HFFc6 (cell line): ENCODE measurements at places on chromosomes 2 and 18. TPM values are rescaled to one million over a fixed set of nuclear protein-coding genes. Genes with fewer than 3 reads are reported as not detected.

DNA sequence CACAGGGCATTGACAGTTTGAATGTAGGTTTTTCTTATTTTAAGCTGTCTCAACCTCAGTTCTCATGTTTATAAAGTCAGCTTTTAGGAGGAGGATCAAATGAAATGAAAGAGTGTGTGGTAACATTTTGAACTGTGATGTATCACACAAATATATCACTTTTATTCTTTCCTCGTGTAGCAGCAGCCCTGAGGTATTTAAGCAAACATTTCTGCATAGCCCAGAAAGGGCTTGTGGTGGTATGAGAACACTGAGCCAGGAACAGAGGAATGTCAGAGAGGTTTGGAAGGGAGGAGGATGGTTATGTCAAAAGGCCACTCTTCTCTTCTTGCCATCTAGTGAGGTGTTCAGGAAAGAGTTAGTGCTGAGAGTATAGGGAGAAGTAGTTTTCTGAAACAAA, 150.2 kb downstream of the PARD3B start:
- H3K4me1 ChIP-seq, result peaks cover 31% of the 10 kb centered on the region
- peak; percentile 34 for DNase-seq
- H3K36me3 ChIP-seq, result no peaks in the 10 kb centered on the region; the same call in 1 of the 2 replicates

GRCh38 chr2:207123335-207123744, 42.4 kb downstream of the KLF7 start:
- H3K36me3 ChIP-seq, result peaks cover 49% of the 10 kb centered on the region
- H3K4me3 ChIP-seq, result no peak overlapping the region; the same call in 1 of the 2 replicates
- DNase-seq, result no peak
- H3K27me3 ChIP-seq, result peaks cover 11% of the 10 kb centered on the region

- H3K27me3 ChIP-seq, result no peaks in the 10 kb centered on the region
- H3K4me1 ChIP-seq, result peaks cover 17% of the 10 kb centered on the region
- no peaks in the 10 kb centered on the region for H3K36me3 ChIP-seq
Observed at GRCh38 chr18:61551586-61551985, 218.4 kb downstream of the CDH20 start.

GRCh38 chr2:217101972-217102371, 242.1 kb upstream of the TNP1 start:
- no peak for DNase-seq
- peaks cover 63% of the 10 kb centered on the region for H3K4me1 ChIP-seq
- peaks cover 7% of the 10 kb centered on the region for H3K36me3 ChIP-seq
- H3K27ac ChIP-seq, result no peak overlapping the region

The RAD51AP2 gene
- not detected in 3 replicates for total RNA-seq

DNA sequence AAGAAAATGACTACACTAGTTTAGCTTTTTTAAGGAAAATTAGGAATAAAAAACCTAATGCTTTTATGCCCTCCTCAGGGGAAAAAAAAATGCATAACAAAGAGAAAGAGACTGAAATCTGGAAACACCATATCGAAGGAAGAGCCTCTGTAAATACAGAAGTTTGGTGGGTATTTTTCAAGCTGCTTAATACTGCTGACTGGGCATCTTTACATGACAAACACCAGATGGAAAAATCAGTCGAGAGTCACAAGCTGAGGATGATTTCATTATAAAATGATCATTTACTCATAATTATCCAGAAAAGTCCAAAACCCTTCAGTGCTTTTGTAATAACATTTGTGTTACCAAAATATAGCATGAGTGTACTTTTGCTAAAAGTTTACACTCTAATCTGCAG, 1600.7 kb upstream of the ACVR2A start:
- DNase-seq, result no peak
- H3K4me1 ChIP-seq, result peaks cover 31% of the 10 kb centered on the region; the same call in 1 of the 2 replicates
- no peaks in the 10 kb centered on the region for H3K27me3 ChIP-seq
- H3K36me3 ChIP-seq, result no peaks in the 10 kb centered on the region
- no peak overlapping the region for H3K27ac ChIP-seq

- H3K4me1 ChIP-seq, result peaks cover 10% of the 10 kb centered on the region
- no peak overlapping the region for H3K27ac ChIP-seq
- no peak overlapping the region for H3K4me3 ChIP-seq
- DNase-seq, result no peak
- H3K27me3 ChIP-seq, result no peaks in the 10 kb centered on the region
- H3K36me3 ChIP-seq, result no peaks in the 10 kb centered on the region
Observed at GRCh38 chr18:67980241-67980640, 463.7 kb upstream of the DSEL start.

DNA sequence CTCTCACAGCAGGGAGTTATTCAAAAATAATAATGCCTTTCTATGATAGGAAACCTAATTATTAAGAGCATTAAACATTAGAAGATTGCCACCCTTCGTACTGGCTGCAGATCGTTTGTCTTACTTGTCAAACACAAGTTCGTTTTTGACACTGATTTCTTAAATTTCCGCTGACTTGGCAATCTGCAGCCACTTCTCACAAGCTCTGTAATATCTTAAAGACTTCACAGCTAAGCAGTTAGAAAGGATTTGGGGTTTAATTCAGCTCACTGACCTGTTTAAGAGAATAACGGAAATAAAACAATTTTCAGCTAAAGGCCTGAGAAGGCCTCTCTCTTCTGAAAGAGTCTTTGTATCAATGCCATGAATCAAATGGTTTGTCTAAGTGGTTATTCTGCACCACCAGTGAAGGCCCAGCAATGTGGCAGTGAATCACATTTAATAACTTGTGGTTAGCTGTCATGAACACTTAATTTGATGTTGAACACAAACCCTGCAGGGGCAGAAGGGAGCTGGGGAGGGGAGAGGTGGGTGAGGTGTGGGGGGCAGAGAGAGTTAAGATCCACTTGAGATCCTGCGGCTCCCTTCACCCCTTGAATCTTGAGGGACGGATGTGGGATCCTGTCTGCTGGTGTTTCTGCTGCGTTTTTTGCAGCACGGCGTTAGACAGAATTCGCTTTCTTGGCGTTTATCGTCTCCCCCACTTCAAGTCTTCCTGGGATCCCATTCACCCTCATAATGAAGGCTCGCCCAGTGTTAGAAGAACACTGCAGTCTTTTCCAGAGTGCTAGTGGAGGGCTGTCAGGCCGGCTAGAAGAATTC, 145.4 kb upstream of the SATB2 start:
- no peaks in the 10 kb centered on the region for H3K36me3 ChIP-seq
- DNase-seq, result no peak
- H3K4me1 ChIP-seq, result no peaks in the 10 kb centered on the region
- H3K27me3 ChIP-seq, result no peaks in the 10 kb centered on the region; the same call in 1 of the 2 replicates

DNA sequence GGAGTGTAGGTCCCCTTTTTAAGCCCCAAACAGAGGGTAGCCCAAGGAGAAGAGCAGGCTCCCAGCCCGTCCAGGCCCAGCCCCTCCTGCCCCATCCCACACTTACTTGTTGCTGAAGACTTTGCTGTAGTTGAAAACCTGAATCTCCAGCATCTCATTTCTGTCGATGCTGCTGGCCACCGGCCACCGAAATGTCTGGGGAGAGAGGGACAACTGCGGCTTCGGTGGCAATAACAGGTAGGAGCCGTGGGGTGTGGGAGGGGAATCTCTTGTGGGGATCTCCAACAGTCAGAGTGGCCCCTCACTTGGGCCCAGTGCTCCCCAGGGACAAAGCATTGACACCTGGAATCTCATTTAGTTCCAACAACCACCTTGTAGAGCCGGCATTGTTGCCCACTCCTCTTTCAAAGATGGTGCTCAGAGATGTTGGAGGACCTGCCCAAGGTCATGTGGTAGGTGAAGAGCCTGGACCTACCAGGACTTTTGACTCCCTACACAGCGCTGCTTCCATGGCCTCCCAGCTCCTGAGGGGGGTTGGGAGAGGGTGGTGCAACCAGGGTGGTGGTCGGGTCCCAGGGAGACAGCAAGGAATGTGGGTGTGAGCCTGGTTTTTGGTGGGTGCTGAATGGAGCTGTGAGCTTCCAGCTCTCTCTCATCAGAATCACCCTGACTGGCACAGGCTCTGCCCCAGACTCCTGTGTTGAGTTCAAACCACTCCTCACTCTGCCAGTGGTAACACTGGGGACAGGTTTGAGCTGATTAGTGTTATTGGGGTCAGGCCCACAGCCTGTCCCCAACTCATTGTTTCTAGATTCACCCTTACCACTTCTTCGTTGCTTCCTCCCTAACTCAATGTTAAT, 50.0 kb upstream of the OTOF start:
- H3K27ac ChIP-seq, result no peak overlapping the region
- peaks cover 46% of the 10 kb centered on the region for H3K27me3 ChIP-seq
- no peak for DNase-seq

DNA sequence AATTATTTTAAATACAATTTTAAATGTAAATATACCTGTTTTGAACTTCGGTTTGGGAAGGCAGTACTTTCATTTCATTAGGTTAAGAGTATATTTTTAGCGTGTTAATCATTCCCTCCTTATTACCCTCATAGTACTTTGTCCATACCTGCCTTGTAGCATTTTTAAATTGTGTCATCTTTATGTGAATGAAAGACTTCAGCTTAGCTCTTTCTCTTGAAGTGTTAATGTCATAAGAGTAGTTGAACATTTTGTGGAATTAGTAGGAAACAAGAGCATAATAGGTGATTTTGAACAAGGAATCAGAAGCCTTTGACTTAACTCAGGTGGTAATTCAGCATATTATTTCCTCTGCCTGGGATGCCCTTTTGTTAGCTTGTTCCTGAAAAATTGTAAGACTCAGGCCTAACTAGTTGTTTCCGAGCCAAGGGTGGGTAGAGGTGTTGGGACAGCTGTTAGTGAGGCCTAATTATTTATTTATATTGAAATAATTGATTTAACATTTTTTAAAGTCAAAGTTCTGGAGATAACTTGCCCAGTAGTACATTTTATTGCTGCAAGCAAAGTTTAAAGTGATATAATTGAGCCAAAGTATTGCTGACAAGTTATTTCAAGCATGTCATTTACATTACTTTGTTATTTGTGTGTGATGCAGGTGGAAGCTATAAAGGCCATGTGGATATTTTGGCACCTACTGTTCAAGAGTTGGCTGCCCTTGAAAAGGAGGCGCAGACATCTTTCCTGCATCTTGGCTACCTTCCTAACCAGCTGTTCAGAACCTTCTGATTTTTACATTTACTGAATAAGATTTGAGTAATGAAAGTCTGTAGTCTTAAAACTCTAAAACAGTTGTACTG, 38.7 kb downstream of the DDX1 start:
- peaks cover 48% of the 10 kb centered on the region for H3K36me3 ChIP-seq
- no peaks in the 10 kb centered on the region; the same call in 1 of the 2 replicates for H3K27me3 ChIP-seq
- H3K4me1 ChIP-seq, result peaks cover 17% of the 10 kb centered on the region
- no peak overlapping the region for H3K4me3 ChIP-seq
- no peak for DNase-seq

- peaks cover 5% of the 10 kb centered on the region; the same call in 1 of the 2 replicates for H3K27me3 ChIP-seq
- H3K27ac ChIP-seq, result no peak overlapping the region
- peaks cover 51% of the 10 kb centered on the region for H3K36me3 ChIP-seq
- peaks cover 7% of the 10 kb centered on the region; the same call in 1 of the 2 replicates for H3K4me1 ChIP-seq
Observed at GRCh38 chr2:30670453-30670852, 136.8 kb downstream of the CAPN13 start.

GRCh38 chr2:179460181-179460929, 195.7 kb upstream of the SESTD1 start:
- no peaks in the 10 kb centered on the region; the same call in 1 of the 2 replicates for H3K27me3 ChIP-seq
- peak overlapping the region; percentile 46 for H3K4me3 ChIP-seq
- peaks cover 43% of the 10 kb centered on the region for H3K4me1 ChIP-seq
- peak overlapping the region; percentile 98 for H3K27ac ChIP-seq
- peaks cover 70% of the 10 kb centered on the region for H3K36me3 ChIP-seq
- peak; percentile 94 for DNase-seq

The SLC23A3 gene
- total RNA-seq, result 0.72 to 1.5 TPM (median 1.4 TPM) in 3 replicates

DNA sequence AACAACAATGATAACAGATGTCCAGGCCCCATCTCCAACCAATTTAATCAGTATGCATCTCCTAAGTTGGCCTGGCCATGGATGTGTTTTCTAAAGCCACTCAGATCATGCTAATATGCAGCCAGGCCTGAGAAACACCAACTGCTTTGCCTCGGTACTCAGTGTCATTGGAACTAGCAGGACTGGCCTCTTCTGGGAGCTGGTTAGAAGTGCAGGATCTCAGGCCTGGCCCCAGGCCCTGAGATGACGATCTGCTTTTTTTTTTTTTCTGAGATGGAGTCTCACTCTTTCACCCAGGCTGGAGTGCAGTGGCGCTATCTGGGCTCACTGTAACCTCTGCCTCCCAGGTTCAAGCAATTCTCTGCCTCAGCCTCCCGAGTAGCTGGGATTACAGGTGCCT, 69.1 kb downstream of the IRS1 start:
- peaks cover 33% of the 10 kb centered on the region for H3K4me1 ChIP-seq
- peak; percentile 34 for DNase-seq
- peak overlapping the region; percentile 19; the same call in 1 of the 2 replicates for H3K27ac ChIP-seq
- peaks cover 29% of the 10 kb centered on the region for H3K36me3 ChIP-seq
- H3K4me3 ChIP-seq, result no peak overlapping the region

The FNDC4 gene
- total RNA-seq, result 3.1 to 7.0 TPM (median 4.0 TPM) in 3 replicates

The ARL4C gene
- 3.6 to 6.4 TPM (median 3.8 TPM) in 3 replicates for total RNA-seq

DNA sequence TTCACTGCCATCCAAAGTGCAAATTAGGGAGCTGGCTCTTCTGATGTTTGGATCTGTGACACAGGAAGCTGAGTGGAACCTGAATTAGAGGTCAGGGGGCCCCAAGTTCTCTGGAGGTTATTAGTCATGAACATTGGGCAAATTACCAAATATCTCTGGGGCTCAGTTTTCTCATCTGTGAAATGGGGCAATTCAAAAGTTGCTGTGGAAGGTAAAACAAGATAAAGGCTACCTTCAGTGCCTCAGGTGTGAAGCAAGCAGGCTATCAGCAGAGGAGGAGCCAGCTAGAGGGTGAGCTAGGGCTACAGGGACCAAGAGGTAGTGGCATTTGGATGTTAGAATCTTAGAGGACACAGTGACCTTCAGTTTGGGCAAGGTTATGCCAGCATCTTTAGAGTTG, 89.4 kb upstream of the FAM136A start:
- H3K36me3 ChIP-seq, result peaks cover 9% of the 10 kb centered on the region; the same call in 1 of the 2 replicates
- peaks cover 4% of the 10 kb centered on the region; the same call in 1 of the 2 replicates for H3K27me3 ChIP-seq
- no peak for DNase-seq
- H3K27ac ChIP-seq, result no peak overlapping the region
- no peak overlapping the region for H3K4me3 ChIP-seq
- H3K4me1 ChIP-seq, result peaks cover 35% of the 10 kb centered on the region

DNA sequence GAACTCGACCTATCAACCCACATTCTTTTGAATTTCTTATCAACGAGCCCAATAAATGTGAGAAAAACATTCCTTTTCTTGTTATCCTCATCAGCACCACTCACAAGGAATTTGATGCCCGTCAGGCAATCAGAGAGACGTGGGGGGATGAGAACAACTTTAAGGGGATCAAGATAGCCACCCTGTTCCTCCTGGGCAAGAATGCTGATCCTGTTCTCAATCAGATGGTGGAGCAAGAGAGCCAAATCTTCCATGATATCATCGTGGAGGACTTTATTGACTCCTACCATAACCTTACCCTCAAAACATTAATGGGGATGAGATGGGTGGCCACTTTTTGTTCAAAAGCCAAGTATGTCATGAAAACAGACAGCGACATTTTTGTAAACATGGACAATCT, 378.2 kb downstream of the STK39 start:
- H3K27ac ChIP-seq, result no peak overlapping the region
- no peaks in the 10 kb centered on the region for H3K4me1 ChIP-seq
- no peaks in the 10 kb centered on the region for H3K36me3 ChIP-seq
- H3K27me3 ChIP-seq, result no peaks in the 10 kb centered on the region; the same call in 1 of the 2 replicates
- DNase-seq, result no peak

GRCh38 chr2:144659731-144660275, 139.9 kb upstream of the ZEB2 start:
- peak overlapping the region; percentile 16; the same call in 1 of the 2 replicates for H3K4me3 ChIP-seq
- H3K36me3 ChIP-seq, result no peaks in the 10 kb centered on the region
- H3K27ac ChIP-seq, result peak overlapping the region; percentile 71; the same call in 1 of the 2 replicates
- peaks cover 22% of the 10 kb centered on the region for H3K4me1 ChIP-seq
- DNase-seq, result peak; percentile 83
- peaks cover 2% of the 10 kb centered on the region; the same call in 1 of the 2 replicates for H3K27me3 ChIP-seq

The NRBP1 gene
- 99.8 to 110 TPM (median 104 TPM) in 3 replicates for total RNA-seq

The SERPINB12 gene
- total RNA-seq, result not detected in 3 replicates

GRCh38 chr2:2012505-2012904, 268.2 kb upstream of the PXDN start:
- no peak overlapping the region for H3K27ac ChIP-seq
- no peak for DNase-seq
- no peaks in the 10 kb centered on the region for H3K4me1 ChIP-seq
- no peak overlapping the region for H3K4me3 ChIP-seq
- 0 out of 2 replicates have a peak, but pooled peaks cover 3% of the 10 kb centered on the region for H3K36me3 ChIP-seq
